ENCODE measurements at places on chromosomes 1 and 21.

DNA sequence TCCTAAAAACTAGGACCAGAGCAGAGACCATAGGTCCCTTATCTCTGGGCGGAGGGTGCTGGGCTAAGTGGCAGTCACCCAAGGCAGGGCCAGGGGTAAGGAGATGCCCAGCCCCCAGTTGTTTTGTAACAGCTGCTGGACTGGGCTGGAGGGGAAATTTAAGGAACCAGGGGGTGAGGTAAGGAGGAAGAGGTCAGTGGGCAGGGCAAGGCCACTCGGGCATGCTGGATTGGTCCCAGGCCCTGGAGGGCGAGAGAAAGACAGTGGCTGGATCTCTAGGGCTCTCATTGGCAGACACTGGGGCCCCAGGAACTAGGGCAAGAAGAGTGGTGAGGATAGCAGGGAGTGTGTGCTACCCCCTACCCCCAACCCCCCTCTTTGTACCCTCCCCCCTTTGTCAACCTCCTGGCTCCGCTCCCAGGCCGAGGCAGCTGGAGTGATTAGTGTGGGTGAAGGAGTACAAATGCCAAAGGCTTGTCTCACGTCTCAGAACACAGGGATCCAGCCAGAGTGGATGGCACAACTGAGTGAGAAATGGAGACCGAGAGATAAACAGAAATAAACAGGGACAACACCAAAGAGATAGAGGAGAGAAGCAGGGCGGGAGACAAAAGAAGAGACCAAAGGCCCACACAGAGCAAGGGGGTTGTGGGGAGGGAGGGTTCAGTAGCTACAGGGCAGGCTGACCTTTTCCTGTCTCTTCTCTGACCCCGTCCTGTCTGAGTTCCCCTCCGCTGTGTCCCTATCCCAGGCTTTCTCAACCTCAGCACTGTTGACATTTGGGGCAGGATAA is 20.5 kb upstream of the THRAP3 start:
- no peak for DNase-seq

DNA sequence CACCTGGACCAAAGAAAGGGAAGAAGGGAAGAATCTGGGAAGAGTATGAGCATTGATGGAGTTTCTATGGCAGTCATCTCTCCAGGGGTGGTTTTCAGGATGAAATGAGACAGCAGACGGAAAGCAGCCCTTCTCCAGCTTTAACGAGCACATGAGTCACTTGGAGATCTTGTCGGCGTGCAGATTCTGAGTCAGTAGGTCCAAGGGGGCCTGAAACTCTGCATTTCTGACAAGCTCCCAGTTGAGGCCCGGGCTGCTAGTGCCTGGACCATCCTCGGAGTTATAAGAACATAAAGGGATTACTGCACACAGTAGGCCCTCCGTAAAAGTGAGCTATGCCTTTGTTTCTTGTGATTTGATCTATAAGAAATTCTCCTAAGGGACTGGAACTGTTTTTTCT is 17.6 kb downstream of the HSPG2 start:
- no peak for DNase-seq

GRCh38 chr1:12127206-12127810 is 39.5 kb upstream of the TNFRSF1B start:
- DNase-seq, result no peak

GRCh38 chr1:200907611-200908097 is 13.0 kb downstream of the INAVA start:
- DNase-seq, result no peak

DNA sequence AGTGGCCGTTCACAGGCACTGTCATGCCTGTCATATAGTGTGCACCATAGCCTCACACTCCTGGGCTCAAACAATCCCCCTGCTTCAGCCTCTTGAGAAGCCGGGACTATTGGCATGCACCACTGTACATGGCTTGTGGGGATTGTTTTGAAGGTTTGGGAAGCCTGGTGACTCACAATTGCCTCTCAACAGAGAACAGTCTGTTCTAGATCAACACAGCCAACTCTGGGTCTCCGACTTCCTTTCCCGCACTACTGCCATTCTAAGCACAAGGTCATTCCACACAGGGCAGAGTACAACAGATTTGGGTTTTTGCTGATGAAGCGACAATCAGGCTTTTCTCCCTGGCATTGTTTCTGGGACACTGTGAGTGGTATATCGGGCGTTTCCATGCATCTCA is 15.5 kb upstream of the AHCTF1 start:
- no peak for DNase-seq
